ENCODE measurements at places on chromosomes 6 and 20.

GRCh38 chr20:56715309-56715708 is 86.2 kb downstream of the TFAP2C start:
- no peak for DNase-seq

DNA sequence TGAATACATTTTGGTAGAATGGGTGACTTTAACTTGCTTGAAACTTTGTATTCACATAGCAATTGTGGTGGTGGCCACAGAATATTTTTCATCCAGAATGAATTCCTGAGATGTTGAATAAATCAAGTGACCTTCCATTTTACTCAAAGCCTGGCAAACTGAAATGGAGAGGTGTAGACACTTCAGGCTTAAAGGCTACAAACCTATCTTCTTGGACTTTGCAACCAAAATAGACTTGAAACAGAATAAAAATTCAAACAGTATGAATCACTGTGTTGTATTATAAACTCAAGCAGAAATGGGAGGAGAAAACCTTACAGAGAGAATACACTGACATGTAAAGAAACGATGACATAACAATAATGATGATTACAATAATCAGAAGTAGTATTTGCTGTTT is 371.6 kb downstream of the BCKDHB start:
- DNase-seq = no peak

DNA sequence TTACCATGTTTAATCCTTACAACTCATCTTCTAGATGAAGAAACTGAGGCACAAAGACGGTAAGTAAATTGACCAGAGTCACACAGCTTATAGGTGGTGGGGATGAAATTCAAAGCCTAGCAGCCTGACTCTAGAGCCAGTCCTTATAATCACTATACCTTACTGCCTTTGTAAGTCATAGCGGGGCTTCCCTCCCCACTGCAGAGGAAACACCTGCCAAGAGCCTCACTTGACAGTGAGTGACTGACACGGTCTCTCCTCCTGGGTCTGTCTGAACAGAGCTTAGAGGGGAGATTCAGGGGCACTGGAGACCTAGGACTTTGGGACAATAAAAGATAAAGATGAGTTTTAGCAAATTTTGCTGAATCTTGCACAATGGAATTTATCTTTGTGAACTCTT is 12.8 kb downstream of the SUN5 start:
- DNase-seq = no peak

DNA sequence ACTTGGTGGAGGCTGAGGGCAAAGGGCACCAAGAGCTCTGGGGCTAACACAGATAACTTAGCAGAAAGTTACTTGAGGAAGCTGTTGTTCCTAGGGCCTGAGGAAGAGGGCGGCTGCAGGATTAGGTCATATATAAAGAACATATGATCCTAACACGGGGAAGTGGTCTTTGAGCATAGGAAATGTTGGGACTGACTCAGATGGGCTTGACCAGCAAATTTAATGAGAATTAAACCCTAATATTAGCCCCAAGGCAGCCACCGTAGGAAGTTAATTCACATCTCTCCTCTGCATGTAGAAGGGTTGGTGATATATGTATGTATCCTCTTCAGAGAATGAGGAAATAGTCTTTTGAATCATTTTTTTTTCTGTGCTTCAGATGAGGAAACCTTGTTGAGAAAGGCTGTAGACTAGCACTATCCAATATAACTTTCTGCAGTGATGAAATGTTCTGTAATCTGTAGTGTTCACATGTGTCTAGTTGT is 9.2 kb upstream of the ZBTB9 start:
- no peak for DNase-seq

- DNase-seq = no peak
These were observed 27.9 kb upstream of the RTF2 start for GRCh38 chr20:56440346-56441007.

DNA sequence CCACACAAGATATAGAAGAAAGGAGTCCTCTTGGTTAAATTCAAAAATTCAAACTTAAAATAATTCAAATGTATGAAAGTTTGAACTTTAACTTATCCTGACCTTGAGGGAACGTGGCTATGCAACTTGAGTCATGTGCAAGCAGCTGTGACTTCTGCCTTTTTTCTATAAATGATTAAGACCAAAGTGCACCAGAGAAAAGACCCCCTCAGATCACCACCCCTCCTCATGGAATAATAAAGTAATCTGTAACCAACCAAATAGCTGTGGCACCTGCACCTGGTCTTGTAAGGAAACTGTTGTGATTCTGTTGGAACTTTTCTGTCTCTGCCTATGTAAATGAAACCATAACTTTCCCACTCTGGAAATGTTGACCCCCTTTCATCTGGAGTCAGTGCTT is 141.1 kb upstream of the GGTLC1 start:
- no peak for DNase-seq

GRCh38 chr20:36217226-36217625 is 19.1 kb upstream of the AAR2 start:
- DNase-seq = peak; percentile 53

GRCh38 chr6:128600397-128600951 is 80.1 kb upstream of the PTPRK start:
- no peak for DNase-seq

DNA sequence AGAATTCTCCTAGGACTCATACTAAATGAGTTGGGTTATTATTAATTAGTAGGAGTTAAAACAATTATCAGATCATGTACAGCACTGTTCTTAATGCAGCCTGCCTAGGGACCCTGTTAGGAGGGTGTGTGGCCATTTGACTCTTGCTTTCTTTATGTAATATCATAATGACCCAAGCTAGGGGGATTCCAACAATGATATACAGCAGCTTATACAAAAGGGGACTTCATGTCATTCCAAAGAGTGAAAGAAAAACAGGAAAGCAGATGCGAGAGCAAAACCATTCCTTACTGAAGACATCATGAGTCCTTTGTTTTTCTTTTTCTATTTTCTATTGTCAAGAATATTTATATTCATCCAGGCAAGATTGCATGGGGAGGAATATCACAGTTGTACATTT is 455.2 kb downstream of the PLCB1 start:
- no peak for DNase-seq

GRCh38 chr6:151073146-151073545 is 166.6 kb upstream of the AKAP12 start:
- DNase-seq = no peak

- peak; percentile 41 for DNase-seq
These were observed 147.5 kb upstream of the TCF21 start for GRCh38 chr6:133741375-133741861.

DNA sequence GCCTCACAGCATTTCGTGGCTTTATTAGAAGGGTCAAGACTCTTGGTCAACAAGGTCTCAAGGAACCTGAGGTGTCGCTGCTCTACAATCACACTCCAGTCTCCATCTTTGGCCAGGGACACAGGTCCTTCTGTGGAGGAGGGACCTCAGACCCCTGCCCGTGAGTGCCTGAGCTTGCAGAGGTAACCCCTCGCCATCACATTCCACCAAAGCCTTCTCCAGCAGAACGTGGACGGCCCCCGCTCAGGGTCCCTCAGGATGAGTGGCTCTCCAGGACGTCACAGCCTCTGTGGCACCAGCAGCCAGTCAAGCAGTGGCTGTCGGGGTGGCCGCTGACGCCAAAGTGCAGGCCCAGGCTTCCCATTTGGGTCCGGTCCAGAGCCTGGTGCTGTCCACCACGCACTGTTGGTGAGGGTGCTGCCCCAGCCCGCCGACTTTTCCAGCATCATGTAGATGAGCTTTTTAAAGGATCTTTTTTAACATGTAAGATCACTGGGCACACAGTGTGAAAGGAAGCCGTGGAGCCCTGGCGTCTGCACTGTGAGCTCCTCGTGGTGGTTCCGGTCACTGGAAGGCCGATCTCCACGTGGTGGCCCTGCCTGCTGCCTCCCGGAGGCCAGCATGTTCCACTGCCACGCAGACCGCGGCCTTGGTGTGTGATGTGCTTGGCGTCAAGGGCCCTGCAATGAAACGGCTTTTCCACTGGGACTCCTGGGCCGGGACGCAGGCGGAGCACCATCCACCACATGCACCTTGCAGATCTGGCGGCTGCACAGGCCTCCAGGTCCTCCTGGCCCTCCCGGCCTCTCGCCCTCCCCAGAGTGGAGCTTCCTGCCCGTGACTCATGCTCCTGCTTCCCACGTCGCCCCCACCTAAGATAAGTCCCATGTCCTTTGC is 8.3 kb upstream of the KIF25 start:
- no peak for DNase-seq

- DNase-seq = no peak
These were observed 527 bp upstream of the DOK5 start for GRCh38 chr20:54474866-54475265.

GRCh38 chr20:55386686-55387085 is 618.6 kb downstream of the CBLN4 start:
- no peak for DNase-seq

GRCh38 chr20:16061351-16061750 is 511.9 kb downstream of the KIF16B start:
- DNase-seq = no peak
